Occipital lobe (tissue), 3 donors: ENCODE measurements at places on chromosomes 1 and 21.

DNA sequence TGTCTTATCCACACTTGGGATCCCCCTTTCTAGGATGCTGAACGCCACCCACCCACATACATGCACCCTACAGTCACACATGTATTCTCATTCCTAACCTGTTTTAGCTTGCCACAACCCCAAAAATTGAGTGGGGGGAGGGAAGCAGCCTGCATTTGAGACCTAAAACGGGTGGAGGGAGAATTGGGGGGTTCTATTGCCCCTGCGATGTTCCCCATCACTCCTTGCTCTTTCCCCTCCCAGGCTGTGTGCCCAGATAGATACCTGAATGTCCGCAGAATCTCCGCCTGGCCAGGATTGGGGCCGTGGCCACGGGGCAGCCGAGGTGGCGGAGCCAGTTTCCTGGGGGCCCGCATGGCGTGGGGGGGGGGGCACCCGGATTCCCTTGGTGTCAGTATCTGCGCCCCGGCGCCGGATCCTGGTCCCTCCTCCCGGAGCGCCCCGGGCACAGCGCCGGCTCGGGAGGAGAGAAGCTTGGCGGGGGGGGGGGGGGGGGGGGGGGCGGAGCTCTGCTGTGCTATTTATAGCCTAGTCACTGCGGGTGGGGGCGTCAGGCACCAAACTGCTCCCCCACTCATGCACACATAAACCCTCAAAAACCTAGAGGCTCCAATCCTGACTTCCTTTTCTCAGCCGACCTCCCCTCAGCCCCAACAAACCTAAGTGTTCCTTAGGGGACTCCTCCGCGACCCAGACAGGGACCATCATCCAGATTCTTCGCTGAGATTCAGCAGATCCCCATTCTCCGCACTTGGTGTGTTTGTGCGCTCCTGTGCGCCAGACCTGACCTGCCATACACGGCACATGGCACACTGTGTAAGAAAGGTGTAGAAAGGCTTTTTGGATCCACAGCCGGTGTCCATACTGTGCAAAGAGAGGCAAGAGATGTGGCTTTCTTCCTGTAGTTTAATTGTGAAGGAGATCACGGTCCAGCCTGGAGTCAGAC is 1.9 kb downstream of the ANKRD34A start:
- DNase-seq = peak; percentile 76

DNA sequence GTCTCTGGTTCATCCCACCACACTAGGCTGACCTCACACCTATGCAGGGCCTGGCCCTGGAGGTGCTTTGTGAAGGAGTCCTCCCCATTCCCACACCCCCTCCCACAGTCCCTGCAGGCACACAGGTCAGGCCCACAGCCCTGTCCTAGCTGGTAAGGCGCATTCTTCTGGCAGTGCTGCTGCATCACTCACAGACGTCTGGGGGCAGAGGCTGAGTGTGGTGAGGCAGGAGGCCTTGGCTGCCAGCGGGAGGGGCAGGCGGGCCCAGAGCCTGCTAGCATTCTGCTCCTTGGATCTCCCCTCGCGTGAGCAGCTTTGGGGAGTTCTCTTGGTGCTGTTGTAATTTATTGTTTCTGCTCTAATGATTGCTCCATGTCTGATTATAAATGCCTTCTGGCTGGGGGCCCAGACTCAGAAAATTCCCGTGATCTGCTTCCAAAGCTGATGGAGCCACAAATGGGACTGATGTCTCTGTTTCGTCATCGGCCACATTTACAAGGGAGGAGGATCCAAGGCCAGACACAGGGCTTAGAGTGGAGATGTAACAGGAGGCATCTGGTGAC is 62.9 kb downstream of the TRABD2B start:
- DNase-seq = no peak

- no peak for DNase-seq
Measured at GRCh38 chr1:116900471-116901365, 9.0 kb upstream of the PTGFRN start.

- DNase-seq = no peak
Measured at GRCh38 chr1:23964790-23965740, 5.4 kb downstream of the PNRC2 start.

- DNase-seq = no peak
Measured at GRCh38 chr1:9061252-9061960, 8.0 kb downstream of the SLC2A5 start.

GRCh38 chr1:183609313-183609712 is 19.1 kb upstream of the NCF2 start:
- DNase-seq = peak; percentile 54
